ENCODE measurements at places on chromosomes 3 and 15.

DNA sequence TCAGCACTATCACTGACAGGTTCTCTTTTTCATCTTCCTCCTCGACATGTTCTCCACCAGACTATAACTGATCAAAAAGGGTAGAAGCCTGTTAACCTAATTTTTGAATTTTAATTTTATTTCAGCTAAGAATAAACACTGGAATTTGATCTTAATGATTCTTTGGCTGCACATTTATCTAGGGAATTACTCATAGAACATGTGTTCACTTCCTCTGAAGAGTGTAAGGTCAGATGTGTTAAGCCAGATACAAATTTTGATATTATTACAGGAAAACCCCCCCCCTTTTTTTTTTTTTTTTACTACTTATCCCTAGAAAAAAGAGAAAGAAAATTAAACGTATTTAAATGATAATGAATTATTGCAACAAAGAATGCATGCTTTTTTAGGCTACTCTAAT is 15.0 kb downstream of the DCBLD2 start:
- no peak for DNase-seq

DNA sequence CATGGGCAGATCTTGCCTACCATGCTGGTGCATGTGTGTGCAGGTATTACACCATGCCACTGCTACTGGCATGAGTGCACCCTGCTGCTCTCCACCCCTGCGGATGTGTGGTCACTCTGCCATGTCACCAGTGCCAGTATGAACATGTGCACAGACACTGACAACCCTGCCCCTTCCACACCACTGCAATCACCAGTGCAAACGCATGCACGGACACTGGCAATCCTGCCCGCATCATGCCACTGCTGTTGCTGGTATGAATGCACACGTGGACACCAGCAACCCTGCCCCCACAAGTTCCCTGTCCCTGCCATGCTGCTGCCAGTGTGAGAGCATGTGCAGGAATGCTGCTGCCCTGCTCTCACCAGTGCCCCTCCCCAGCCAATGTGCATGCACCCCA is 24.8 kb upstream of the TUBGCP5 start:
- DNase-seq = no peak

DNA sequence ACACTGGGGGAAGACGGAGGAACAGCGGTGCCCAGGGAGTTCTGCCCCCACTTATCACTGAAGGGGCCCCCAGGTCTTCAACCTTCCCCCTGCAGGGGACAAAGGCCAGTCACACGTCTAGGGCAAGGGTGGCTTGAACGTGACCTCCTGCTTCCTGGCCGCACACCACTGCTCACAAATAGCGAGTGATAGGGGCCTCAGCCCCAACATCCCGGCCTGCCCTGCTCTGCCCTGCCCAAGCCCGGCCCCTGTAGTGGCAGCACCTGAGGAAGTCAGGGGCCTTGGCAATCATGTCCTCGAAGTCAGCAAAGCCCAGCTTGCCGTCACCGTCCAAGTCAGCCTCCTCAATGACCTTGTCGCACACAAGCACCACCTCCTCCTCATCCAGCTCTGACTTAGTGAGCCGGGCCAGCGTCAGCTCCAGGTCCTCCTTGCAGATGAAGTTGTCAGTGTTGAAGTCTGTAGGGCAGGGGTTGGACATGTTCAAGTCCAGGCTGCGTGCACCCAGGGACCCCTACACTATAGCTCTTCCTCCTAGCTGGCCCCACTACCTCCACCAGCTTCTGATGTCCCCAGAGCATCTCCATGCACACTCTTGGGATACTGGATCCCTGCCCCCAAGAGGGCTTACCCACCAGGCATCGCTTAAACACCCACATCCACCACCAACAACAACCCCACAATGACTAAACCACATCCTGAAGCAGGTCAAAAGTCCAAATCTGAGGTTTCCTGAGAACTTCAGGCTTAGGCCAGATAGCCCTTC is 13.3 kb downstream of the SH2D7 start:
- DNase-seq = no peak

DNA sequence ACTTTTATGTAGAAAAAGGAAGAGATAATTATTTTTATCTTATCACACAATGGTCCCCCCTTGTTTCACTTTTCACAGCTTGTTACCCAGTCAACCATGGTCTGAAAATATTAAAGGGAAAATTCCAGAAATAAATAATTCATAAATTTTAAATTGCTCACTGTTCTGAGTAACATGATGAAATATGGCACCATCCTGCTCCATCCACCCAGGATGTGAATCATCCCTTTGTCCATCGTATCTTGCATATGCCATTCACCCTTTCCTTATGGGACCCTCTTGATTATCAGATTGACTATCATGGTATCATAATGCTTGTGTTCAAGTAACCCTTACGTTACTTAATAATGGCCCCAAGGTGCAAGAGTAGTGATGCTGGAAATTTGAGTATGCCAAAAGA is 43.7 kb downstream of the ANKRD28 start:
- no peak for DNase-seq

- DNase-seq = no peak
Observed at GRCh38 chr3:197371591-197372046, 73.2 kb upstream of the DLG1 start.

GRCh38 chr15:36370731-36371112 is 208.7 kb upstream of the CDIN1 start:
- DNase-seq = no peak

DNA sequence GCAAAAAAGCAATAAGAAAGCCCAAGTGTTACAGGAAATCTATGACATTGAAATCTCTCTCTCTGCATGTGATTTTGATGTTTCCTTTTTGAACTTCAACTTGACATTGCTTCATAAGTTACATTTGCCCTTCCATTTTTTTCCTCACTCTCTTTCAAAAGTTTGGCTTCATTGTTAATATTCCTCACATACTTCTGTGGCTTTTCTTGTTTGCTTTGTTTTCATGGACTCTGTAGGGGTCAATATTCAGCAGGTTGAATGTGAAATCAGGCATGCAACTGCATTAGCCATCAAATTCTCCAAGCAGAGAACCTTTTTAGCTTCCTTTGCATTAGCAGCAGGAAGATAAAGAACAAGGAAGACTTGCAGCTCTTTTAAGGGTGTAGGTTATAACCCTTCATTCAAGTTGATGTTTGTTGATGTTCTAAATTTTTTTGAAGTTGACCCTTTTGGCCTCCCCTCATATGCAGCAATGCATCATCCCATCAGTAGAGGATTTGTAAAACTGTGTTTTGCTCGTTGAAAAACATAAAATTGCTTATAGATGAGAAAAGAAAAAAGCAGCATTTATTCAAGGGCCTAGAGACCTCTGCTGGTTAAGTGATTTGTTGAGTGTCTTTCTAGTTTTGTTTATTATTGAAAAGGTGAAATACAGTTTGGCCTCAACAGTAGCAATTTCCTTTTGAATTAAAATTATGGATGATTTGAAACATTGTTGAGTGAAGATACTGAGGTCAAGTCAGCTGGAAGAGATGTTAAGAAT is 211.4 kb downstream of the IL5RA start:
- DNase-seq = no peak

DNA sequence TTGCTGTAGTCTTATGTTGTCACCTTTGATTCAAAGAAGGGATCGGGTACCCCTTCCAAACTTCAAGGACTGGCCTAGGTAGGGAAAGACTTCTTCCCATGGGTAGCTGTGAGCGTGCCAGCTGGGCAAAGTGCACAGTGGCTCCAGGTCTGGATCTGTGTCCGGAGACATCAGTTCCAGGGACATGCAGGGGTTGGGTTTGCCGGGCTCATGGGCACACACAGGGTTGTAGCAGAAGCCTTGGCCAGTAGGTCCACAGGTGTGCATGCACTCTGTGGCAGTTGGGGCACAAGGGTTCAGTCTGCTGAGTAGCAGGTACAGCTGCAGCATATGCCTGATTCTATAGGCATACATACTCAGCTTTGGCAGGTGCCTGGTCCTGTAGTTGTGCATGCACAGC is 111.2 kb downstream of the EFHB start:
- no peak for DNase-seq

DNA sequence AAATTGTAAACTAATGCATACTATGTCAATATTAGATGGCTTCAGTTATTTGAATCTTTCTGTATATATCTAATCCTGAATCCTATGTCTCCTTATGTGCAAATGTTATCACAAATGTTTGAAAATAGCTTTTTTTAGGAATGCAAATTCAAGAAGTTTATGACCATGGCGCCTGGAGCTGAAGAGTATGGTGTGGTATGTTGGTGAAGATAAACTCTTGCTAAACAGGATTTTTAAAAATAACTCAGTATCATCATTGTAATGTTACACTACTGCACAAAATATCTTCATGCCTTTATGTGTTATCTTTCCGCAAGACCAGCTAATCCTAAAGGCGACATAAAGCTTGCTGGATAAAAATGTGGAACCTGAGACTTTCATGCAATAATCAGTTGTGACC is 382.6 kb downstream of the ROBO1 start:
- no peak for DNase-seq

DNA sequence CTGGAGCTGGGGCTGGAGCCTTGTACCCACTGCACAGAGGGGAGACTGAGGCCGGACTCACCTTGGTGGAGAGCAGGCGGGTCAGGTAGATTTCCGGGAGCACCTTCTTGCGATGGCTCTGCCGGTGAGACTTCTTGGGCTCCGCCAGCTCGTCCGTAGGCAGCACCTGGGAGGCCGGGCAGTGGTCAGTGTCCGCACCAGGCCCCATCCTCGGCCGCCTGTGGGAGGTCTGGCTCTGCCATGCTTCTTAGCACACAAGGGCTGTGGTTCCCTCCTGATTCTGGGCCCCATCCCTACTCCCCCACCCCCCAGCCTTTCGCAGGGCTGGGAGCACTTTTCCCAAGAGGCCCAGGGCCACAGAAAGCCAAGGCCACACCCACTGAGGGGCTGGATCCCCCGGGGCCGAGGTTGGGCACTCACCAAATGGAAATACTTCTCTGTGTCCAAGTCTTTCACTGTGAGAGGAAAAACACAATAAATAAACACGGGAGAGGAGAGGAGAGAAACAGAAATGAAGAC is 17.4 kb downstream of the H1-8 start:
- no peak for DNase-seq

Measured in stimulated activated CD4-positive, alpha-beta T cell treated with anti-CD3 and anti-CD28 coated beads, Interleukin-12 subunit alpha, Interleukin-12 subunit beta, amount 100 ng/mL, for 4 hours (primary cell).